Cerebellum (tissue), 4 donors: ENCODE measurements at places on chromosomes 2 and 18. TPM values are rescaled to one million over a fixed set of nuclear protein-coding genes. Genes with fewer than 3 reads are reported as not detected.

- DNase-seq: no peak
Measured at GRCh38 chr2:207469943-207470729, 59.6 kb upstream of the CREB1 start.

DNA sequence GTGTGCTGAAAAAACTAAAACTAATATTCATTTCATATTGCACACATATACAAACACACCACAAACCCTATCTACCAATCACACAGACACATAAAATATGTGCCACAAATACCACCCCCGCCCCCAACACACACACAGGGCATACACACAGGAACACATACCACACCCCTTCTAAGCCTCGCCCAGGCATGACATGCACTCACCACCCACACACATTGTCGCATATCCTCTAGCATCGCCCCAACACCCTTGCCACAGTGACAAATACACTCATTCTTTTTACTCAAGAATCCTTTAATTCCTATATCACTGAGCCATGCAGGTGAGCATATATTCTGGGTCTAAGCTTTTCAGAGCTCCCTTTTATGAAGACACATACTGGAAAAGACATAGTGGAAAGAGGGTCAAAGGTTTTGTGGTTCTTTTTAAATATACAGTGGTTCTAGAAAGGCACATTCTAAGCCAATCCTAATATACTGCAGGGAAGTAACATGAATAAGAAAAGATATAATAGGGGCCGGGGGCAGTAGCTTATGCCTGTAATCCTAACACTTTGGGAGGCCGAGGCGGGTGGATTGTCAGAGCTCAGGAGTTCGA, 24.5 kb upstream of the LCLAT1 start:
- no peak for DNase-seq

- DNase-seq: no peak
Measured at GRCh38 chr2:172865422-172865821, 129.8 kb downstream of the RAPGEF4 start.

TP53I3 gene
- 10.2 TPM for total RNA-seq

VAMP5 gene
- 6.7 TPM for total RNA-seq
